PC-3 (cell line): ENCODE measurements at places on chromosomes 6 and 20. TPM values are rescaled to one million over a fixed set of nuclear protein-coding genes. Genes with fewer than 3 reads are reported as not detected.

The HUS1B gene
- 3.1 and 4.2 TPM in 2 replicates for total RNA-seq

The DCDC2 gene
- 0.11 TPM in 1 of 2 replicates, not detected in the other for total RNA-seq

The GSTA2 gene
- total RNA-seq, result not detected in 2 replicates

The LHFPL5 gene
- total RNA-seq, result not detected in 2 replicates

The FKBP1C gene
- total RNA-seq, result 0.75 and 1.9 TPM in 2 replicates

The TP53INP2 gene
- total RNA-seq, result 2.1 and 3.3 TPM in 2 replicates

The NMBR gene
- not detected in 2 replicates for total RNA-seq

The FAM83D gene
- 69.6 and 81.4 TPM in 2 replicates for total RNA-seq

The C20orf204 gene
- 2.1 and 3.4 TPM in 2 replicates for total RNA-seq

The HSD17B8 gene
- 4.2 and 6.2 TPM in 2 replicates for total RNA-seq

GRCh38 chr6:41872147-41872546, 23.0 kb downstream of the USP49 start:
- no peak overlapping the region for H3K27ac ChIP-seq
- no peak for DNase-seq
- no peaks in the 10 kb centered on the region for H3K36me3 ChIP-seq
- H3K4me3 ChIP-seq, result no peak overlapping the region

DNA sequence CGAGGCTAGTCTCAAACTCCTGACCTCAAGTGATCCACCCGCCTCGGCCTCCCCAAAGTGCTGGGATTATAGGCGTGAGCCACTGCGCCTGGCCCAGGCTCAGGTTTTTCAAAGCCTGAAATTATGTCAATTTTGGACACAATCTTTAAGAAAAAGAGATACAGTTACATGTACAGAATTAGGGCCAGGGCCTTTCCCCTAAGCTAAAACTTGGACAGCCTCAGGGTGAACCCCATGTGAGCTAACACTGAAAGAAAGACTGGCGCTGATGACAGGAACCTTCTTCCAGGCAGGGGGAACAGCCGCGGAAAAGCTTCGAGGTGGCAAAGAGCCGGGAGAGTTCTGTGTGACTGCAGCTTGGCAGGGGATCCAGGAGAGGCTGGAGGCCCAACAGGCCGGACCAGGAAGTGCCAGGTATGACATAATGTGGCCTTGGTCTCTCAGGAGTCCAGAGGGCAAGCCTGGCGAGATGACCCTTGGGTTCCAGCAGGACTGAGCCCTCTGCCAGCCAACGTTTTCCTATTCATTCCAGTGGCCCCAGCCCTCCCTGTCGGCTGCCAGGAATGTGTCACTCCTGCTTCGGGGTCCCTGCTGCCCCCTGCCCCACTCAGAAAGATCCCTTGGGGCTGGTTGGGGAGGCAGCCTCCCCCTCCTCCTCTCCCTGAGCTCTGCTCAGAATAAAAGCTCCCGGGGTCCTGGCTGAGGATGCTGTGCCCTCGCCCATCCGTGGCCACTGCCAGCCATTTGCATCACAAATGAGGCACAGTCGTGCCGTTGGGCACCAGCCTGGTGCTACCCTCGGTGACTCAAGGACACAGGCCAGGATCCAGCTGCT, 37.3 kb downstream of the RBM38 start:
- H3K4me1 ChIP-seq, result peaks cover 15% of the 10 kb centered on the region
- H3K27ac ChIP-seq, result no peak overlapping the region
- H3K36me3 ChIP-seq, result no peaks in the 10 kb centered on the region
- H3K27me3 ChIP-seq, result no peaks in the 10 kb centered on the region

DNA sequence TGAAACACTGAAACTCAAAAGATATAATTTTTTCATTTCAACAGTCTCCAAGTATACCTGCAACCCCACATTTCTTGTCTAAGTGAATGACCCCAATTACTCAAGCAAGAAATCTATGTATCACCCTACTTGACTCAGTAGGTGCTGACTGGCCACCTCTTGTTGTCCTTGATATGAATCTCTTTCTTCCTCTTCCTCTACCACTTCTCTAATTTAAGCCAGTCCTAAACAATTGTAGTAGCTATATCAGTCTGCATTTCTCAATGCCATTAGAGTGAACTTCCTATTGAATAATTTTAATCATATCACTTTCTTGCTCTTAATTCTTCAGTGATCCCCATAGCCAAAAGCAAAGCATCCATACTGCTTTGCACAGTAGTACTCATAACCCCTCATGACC, 93.2 kb downstream of the NKAIN2 start:
- no peak overlapping the region for H3K4me3 ChIP-seq
- no peak for DNase-seq
- no peaks in the 10 kb centered on the region for H3K4me1 ChIP-seq
- no peaks in the 10 kb centered on the region for H3K27me3 ChIP-seq
- H3K36me3 ChIP-seq, result no peaks in the 10 kb centered on the region

DNA sequence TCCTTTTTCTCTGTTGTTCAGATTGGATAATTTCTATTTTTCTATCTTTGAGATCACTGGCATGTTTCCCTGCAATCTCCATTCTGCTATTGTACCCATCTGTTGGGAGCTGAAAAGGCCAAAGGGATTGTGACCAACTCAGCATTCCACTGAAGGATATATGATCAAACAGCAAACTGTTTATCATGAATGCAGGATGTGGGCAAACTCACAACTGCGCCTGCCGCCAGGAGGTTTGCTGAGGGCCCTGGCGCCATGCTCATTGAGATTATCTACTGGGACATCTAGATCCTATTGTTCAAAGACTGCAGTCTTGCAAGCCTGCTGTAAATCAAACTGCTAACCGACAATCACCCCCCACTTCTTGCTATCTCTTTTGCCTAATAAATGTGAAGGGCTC, 3.8 kb upstream of the FKBP1A start:
- peaks cover 68% of the 10 kb centered on the region for H3K4me1 ChIP-seq
- H3K27ac ChIP-seq, result peak overlapping the region; percentile 71
- H3K36me3 ChIP-seq, result no peaks in the 10 kb centered on the region
- H3K4me3 ChIP-seq, result peak overlapping the region; percentile 16

- H3K36me3 ChIP-seq, result no peaks in the 10 kb centered on the region
- no peaks in the 10 kb centered on the region for H3K4me1 ChIP-seq
- H3K4me3 ChIP-seq, result no peak overlapping the region
- H3K27me3 ChIP-seq, result peaks cover 10% of the 10 kb centered on the region; the same call in 1 of the 2 replicates
- no peak for DNase-seq
These were observed 267.9 kb downstream of the PLCB1 start for GRCh38 chr20:8399947-8400346.

GRCh38 chr6:40524797-40525585, 62.2 kb downstream of the LRFN2 start:
- no peak overlapping the region for H3K27ac ChIP-seq
- H3K27me3 ChIP-seq, result peaks cover 15% of the 10 kb centered on the region; the same call in 1 of the 2 replicates
- DNase-seq, result no peak
- H3K4me1 ChIP-seq, result no peaks in the 10 kb centered on the region
- no peak overlapping the region for H3K4me3 ChIP-seq

- H3K36me3 ChIP-seq, result no peaks in the 10 kb centered on the region
- H3K4me3 ChIP-seq, result peak overlapping the region; percentile 31; the same call in 1 of the 2 replicates
These were observed 495.2 kb downstream of the PREX1 start for GRCh38 chr20:48332555-48332954.

DNA sequence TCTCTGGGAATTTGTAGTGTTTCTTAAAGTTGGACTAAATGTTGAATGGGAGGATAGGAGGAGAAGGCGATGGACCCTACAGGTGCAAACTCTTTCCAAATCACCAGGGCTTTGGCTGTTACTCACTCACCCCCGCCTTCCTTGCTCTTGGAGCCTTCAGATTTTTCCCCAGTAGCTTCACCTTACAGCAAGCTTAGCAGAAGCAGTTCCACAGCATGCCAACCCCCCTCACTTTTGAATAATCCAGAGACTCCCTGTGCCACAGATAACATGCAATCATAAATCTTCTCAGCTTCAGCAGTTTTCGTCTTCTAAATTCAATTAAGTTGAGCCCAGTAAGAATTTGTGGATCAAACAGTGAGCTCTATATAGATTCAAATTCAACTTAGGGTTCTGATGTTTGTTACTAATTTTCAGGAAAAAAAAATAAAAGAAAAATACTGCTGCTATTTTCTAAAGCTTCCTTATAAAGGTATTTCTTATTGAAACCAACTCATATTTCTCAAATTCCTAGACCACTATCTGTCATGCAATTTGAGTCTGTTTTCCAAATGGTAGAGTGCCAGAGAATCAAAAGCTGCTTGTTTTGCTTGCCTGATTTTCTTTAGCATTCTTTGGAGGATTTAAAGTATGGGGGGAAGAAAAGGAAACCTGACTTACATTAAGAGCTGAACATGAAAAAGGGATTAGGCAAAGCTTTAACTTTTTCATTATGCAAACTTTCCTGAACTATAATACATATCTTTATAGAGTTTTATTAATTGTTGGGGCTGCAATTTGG, 166.4 kb downstream of the EYA4 start:
- no peaks in the 10 kb centered on the region for H3K4me1 ChIP-seq
- H3K4me3 ChIP-seq, result no peak overlapping the region
- no peaks in the 10 kb centered on the region for H3K27me3 ChIP-seq
- no peak for DNase-seq
- no peak overlapping the region for H3K27ac ChIP-seq

DNA sequence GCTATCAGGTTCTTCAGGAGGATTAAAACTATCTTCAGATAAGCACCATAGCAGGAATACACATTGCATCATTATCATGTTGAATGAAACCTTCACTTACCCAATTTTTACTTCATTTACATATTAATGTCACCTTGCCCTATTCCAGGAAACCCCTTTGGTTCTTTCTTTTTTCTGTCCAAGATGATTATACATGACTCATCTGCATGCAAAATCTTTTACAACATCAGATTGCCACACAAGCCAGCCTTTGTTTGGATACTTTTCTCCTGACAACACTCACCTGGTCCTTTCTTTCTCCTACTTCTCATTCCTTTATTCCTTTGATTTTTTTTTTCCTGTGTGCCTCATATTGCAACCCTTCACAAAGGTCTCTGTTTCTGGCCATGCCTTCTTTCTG, 200.5 kb upstream of the POU3F2 start:
- DNase-seq, result peak; percentile 8
- H3K36me3 ChIP-seq, result no peaks in the 10 kb centered on the region
- no peaks in the 10 kb centered on the region for H3K27me3 ChIP-seq
- H3K4me1 ChIP-seq, result no peaks in the 10 kb centered on the region
- no peak overlapping the region for H3K4me3 ChIP-seq

DNA sequence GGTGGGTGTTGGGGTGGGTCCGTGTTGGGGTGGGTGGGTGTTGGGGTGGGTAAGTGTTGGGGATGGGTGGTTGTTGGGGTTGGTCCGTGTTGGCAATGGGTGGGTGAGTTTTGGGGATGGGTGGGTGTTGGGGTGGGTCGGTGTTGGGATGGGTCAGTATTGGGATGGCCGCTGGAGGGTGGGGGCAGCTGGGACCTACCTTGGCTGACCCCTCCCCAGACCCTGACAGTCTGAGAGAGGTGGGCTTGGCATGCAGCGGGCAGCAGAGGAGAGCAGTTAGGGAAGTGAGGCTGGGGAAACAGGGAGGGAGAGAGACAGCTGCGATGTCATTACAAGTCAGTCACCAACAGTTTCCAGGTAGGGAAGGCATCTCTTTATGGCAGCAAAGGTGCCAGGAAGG, 23.1 kb upstream of the GATA5 start:
- H3K4me1 ChIP-seq, result peaks cover 16% of the 10 kb centered on the region; the same call in 1 of the 2 replicates
- no peak for DNase-seq
- H3K36me3 ChIP-seq, result no peaks in the 10 kb centered on the region

DNA sequence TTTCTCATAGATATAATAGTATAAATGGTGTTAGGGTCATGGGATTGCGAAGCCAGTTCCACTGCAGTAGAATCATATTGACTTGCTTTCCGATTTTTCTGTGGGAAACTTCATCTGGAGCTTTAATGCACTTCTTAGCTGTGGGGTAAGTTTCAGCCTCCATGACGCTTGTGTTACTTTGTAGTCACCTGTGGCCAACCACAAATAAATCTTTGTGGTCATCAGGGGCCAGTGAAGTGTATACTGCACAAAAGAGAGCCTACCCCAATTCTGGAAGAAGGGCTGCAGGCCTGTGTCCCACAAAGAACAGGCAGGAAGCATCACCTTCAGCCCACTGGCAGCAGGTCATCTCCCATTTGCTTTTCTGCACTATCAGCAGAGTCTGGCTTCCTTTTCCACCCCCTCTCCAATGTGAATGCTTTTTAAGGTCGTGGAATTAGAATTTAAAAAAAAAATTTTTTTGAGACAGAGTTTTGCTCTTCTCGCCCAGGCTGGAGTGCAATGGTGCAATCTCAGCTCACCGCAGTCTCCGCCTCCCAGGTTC, 32.0 kb downstream of the MTHFD1L start:
- peaks cover 3% of the 10 kb centered on the region for H3K36me3 ChIP-seq
- no peak overlapping the region for H3K27ac ChIP-seq
- peaks cover 17% of the 10 kb centered on the region for H3K4me1 ChIP-seq
- H3K27me3 ChIP-seq, result no peaks in the 10 kb centered on the region
- H3K4me3 ChIP-seq, result no peak overlapping the region
- no peak for DNase-seq

- H3K4me1 ChIP-seq, result peaks cover 50% of the 10 kb centered on the region
- no peaks in the 10 kb centered on the region for H3K27me3 ChIP-seq
- peak overlapping the region; percentile 98 for H3K27ac ChIP-seq
- no peaks in the 10 kb centered on the region for H3K36me3 ChIP-seq
- H3K4me3 ChIP-seq, result no peak overlapping the region
These were observed 57.5 kb downstream of the RIN2 start for GRCh38 chr20:19815553-19815991.

GRCh38 chr6:156869980-156870398, 92.8 kb downstream of the ARID1B start:
- peaks cover 20% of the 10 kb centered on the region for H3K4me1 ChIP-seq
- no peak overlapping the region for H3K27ac ChIP-seq
- H3K36me3 ChIP-seq, result no peaks in the 10 kb centered on the region
- H3K27me3 ChIP-seq, result no peaks in the 10 kb centered on the region

DNA sequence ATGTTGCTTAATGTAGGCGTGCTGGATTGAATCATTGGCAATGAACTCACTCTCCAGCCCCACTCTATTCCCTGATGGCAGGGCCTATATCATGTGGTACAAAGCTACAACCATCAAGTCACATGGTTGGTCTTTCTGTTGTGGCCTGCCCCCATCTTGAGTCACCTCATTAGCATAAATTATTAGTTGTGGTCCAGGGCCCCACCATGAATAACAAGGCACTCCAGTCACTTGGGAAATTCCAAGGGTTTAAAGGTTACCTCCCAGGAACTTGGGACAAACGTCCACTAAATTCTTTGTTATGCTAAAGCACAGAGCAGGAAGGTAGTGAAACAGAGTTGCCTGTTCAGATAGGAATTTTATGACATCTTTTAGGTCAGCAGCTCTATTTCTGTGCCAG, 193.7 kb downstream of the SLC35F1 start:
- H3K27ac ChIP-seq, result no peak overlapping the region
- no peaks in the 10 kb centered on the region for H3K27me3 ChIP-seq
- H3K36me3 ChIP-seq, result no peaks in the 10 kb centered on the region

DNA sequence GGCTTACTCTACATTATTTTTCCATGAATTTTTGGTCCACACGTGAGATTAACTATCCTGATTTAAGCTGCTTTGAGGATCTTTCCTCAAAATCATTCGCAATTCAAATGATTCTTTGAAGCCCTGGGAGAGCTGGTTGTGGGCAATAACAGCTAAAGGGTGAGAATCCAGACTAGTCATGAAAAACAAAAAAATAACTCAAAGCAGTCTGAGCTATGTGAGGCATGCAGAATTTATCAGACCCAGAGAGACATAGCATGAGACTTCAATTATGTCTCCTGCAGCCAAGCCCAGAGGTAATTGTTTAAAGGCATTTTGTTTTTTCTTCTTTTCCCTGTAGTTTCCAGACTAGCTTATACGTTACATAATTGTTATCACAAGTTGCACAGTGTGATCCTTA, 517.3 kb upstream of the PTCHD4 start:
- no peak overlapping the region for H3K27ac ChIP-seq
- H3K4me3 ChIP-seq, result no peak overlapping the region
- DNase-seq, result no peak

- no peak overlapping the region for H3K27ac ChIP-seq
- DNase-seq, result no peak
- no peaks in the 10 kb centered on the region for H3K27me3 ChIP-seq
These were observed 208.6 kb downstream of the UST start for GRCh38 chr6:148955441-148955840.
